ENCODE measurements at places on chromosomes 4 and X.

DNA sequence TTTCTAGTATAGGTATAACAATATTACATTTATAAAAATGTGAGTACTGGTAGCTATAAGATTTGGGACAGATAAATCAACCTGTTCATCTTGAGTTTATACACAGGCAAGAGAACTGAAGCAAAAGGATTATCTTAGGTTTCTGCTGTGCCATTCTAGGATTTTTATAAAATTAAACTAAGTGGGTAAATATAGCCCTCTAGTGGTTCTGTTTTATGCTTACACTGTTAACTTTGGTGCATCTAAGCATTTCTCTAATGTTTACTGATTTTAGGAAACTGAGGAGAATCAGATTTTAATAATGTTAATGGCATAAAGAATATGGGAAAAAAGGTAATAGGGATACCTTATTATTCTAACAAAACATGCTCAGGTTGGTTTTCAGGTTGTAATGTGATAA, 1.1 kb upstream of the RRH start:
- DNase-seq, result no peak

GRCh38 chr4:83490876-83491450, 6.1 kb upstream of the ABRAXAS1 start:
- no peak for DNase-seq

GRCh38 chr4:133129237-133129636, 19.9 kb upstream of the PCDH10 start:
- DNase-seq, result no peak

DNA sequence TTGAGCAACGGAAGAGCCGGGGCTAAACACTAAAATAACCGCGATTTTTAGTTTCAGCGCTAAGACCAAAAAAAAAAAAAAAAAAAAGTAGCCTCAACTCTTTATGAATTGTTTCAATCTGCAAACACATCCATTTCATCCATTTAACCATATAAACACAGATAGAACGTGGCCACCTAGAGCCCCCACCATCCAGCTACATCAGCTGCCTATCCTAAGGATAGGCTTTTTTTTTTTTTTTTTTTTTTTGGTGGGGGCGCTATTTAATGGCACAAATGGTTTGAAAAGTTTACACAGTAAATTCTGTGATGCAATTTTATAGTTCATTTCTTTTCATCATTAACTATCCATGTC, 492 bp upstream of the HDAC8 start:
- no peak for DNase-seq

- no peak for DNase-seq
Observed at GRCh38 chr4:138796761-138797160, 218.8 kb upstream of the NOCT start.

- no peak for DNase-seq
Observed at GRCh38 chr4:38939165-38939564, 71.6 kb downstream of the FAM114A1 start.

DNA sequence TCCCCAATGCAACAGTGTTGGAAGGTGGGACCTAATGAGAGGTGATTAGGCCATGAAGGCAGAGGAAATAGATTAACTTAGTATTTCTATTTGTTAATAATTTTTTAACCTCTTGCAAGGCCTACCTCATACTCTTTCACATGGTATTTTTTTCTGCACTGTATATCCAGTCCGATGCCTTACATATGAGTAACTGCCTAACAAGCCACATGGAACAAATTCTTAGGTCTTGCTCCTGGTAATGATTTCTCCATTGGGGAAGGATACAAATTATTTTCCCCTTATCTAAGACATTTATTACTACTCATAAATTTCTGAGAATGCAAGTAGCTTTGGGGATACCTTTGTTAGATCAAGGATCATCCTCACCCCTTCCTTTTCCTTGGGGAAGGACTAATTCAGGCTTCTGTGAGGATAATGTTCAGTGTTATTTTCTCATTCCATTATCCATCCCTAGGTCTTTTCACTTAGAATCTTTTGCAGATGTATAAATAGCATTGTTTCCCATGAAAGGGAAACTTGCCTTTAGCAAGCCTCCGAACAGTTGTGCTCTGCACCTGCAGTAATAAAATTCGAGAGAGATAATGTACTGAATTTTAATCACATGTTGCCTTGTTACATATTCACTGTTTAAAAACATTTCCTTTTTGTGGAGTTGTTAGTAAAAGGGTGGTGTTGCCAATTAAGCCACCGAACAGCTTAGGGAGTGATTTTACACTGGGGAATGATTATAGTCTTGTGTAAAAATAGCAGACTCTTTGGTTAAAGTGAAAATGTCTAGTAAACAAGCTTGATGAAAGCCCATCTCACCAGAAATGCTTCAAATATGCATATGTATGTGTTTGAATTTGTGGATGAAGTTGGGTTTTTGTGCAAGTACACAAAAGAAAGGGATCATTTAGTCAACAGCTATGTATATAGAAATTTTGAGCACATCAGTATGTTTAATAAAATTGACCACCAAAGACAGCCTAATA, 89.9 kb downstream of the CFAP299 start:
- no peak for DNase-seq

GRCh38 chr4:184096561-184097240, 121.0 kb downstream of the ENPP6 start:
- no peak for DNase-seq

Data from T-helper 2 cell (primary cell).